ENCODE measurements at places on chromosomes 16 and 17.

DNA sequence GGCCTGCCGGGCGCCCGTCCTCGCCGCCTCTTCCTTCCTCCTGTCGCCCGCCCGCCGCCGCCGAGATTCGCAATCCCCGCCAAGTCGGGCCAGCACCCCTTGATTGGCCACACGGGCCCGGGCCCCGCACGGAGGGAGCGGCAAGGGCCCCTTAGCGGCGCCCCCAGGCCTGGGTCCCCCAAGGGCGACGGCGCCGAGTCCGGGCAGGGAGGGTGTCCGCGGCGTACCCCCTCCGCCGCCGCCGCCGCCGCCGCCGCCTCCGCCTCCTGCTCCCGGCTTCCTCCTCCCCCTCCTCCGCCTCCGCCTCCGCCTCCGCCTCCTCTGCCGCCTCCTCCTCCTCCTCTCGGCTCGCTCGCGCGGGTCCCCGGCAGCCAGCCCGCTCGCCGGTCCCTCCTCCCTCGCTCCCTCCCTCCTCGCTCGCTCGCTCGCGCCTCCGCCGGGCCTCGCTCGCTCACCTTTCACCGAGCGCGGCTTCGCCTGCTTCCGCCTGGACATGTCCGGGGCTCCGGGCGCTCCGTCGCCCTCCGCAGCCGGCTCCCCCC is 561 bp downstream of the ZNF423 start:
- no peak for DNase-seq

GRCh38 chr17:7834542-7834956 is 532 bp downstream of the KDM6B start:
- DNase-seq = no peak

- no peak for DNase-seq
These were observed 26.2 kb upstream of the KIFC3 start for GRCh38 chr16:57828272-57829161.

- no peak for DNase-seq
These were observed 187.9 kb downstream of the CNTNAP4 start for GRCh38 chr16:76464955-76465620.

DNA sequence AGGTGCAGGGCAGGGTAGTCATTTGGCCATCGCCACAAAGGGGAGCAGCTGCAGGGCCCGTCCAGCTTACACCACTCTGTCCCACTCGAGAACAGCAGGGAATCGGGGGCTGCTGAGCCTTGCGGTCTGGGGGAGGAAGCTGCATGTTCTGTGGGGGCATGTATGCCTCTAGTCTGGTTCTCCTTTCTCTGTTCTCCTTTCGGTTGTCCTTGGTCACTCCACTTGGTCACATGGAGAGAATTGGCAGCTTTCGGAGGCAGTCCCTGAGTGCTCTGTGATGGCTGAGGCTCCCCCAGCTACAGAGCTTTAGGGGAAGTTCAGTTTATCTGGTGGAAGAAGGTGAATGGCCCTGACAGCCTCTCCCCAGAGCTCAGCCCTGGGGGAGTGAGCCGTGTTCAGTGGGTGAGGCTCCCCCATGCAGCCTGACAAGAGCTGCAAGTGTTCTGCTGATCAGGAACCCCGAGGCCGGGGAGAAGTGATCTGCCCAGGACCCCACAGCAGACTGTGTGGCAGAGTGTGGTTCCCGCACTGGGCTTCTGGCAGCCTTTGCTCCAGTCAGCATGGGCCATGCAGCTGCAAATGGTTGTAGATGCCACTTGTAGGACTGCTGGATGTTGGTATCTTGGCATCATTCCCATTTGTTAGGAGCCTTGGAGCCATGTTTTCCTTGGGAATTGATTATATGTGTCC is 22.3 kb upstream of the SMPD3 start:
- DNase-seq = no peak

GRCh38 chr16:2236337-2237101 is at the start of gene DNASE1L2:
Gene DNASE1L2, plus strand, starts transcription at chr16:2236444. Its CDS starts 373 bp downstream, at chr16:2236817.
- DNase-seq = no peak
